ENCODE measurements at places on chromosomes 2 and 18.

DNA sequence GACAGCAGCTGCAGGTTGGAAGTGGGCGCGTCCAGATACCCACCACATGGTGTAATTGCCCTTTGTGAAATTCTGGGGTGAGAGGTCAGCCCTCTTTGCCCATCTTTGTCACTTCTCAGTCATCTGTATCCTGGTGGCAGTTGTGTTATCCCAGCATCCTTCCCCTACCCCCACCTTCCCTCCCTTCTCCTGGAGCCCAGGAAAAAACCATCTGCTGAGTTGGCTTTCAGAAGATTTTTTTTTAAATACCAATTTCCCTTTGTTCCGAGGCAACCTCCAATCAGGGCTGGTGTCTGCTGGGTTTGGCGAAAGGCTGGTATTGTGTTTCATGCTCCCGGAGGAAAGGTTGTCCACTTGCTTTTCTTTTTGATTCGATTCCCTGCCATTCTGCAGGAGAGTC lies 35.2 kb downstream of the SETBP1 start:
- no peak for DNase-seq

- DNase-seq = no peak
These were observed 1.1 kb downstream of the PTH2R start for GRCh38 chr2:208407667-208408066.

DNA sequence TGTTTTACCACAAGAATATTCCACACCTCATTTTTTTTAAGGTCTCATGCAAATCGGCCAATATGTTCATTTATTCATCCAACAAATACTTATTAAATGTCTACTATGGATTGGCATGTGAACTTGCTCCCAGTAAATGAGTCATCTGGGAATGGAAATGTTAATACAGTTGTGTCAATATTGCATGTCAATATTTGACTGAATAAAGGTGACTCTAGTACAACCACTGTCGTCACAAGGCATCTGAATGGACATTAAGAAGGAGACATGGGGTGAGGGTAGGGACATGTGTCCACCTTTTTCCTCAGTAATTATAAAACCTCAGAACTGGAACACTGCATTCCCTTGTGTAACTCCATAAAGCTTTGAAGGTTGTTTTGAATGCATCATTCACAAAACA lies 365.4 kb downstream of the ADCYAP1 start:
- DNase-seq = no peak

- DNase-seq = no peak
These were observed 562.5 kb downstream of the PARD3B start for GRCh38 chr2:205107810-205108209.

GRCh38 chr2:223586261-223586660 lies 15.9 kb downstream of the SCG2 start:
- no peak for DNase-seq

- DNase-seq = no peak
These were observed 79.6 kb downstream of the ADD2 start for GRCh38 chr2:70688427-70688826.

DNA sequence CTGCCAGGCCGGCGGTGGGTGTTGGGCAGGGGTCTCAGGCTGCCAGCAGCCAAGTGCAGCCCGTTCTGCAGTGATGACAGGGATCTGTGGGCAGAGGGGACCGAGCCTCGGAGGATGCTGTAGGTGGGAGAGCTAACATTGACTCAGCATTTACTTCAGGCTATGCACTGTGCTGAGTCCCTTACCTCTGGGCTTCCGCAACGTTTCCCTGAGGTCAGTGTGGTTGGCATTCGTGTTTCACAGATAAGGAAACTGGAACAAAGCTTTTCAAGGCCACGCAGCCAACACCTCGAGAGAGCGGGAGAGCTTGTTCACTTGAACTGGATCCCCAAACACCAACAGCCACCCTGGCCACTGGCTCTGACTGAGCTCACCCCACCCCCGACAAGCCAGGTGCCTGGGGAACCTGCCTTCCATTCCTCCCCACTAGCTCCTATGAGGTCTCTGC lies 839 bp upstream of the GPR148 start:
- DNase-seq = no peak

- no peak for DNase-seq
These were observed 479.1 kb upstream of the FANCL start for GRCh38 chr2:58720033-58720769.

- no peak for DNase-seq
These were observed 6.9 kb downstream of the CD28 start for GRCh38 chr2:203713381-203713780.

- DNase-seq = no peak
These were observed 69.1 kb upstream of the PROKR1 start for GRCh38 chr2:68574202-68574791.

DNA sequence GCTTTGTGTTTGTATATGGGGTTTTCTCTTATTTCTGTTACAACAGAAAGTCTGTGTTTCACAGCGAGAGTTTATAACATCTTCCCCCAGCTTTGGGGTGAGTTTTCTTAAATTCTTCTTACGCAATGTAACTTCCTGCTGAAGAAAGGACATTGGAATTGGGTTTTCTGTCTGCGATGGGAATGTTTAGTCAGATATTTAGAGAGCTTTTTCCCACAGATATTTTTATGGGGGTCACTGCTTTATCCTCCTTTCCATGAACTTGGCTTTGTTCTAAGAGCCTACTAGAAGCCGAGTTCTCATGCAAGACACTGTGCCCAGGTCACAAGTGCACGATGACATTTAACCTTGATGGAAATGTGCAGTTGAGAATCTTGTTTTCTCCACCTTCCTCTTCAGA lies 22.1 kb downstream of the B3GNT2 start:
- DNase-seq = no peak

GRCh38 chr2:43344868-43345373 lies 118.5 kb upstream of the ZFP36L2 start:
- DNase-seq = no peak

DNA sequence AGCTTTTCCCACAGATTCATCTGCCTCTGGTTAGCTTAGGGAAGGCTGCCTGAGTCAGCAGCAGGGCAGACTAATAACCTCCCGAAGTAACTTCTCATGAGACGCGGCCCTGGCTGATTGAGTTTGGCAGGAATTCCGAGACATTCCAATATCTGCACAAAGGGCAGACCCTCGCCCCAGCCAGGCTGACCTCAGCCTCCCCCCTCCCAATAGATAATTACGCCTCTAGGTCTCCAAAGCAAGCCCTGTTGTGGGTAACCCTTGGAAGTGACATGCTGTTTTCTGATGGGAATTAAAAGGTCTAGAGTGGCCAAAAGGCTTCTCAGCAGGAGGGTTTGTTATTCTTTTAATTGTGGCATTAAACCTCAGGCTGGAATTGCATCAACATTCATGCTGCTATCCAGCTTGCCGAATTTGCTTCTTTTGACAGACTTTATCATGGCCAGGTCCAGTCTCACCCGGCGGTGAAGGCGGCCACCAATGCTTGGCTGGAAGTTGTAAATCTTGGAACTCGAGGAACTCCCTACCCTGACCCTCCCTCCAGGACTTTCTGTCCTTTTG lies 98.0 kb upstream of the SLC14A2 start:
- peak; percentile 94 for DNase-seq

- DNase-seq = no peak
These were observed 214.1 kb downstream of the AGPS start for GRCh38 chr2:177606636-177607035.

DNA sequence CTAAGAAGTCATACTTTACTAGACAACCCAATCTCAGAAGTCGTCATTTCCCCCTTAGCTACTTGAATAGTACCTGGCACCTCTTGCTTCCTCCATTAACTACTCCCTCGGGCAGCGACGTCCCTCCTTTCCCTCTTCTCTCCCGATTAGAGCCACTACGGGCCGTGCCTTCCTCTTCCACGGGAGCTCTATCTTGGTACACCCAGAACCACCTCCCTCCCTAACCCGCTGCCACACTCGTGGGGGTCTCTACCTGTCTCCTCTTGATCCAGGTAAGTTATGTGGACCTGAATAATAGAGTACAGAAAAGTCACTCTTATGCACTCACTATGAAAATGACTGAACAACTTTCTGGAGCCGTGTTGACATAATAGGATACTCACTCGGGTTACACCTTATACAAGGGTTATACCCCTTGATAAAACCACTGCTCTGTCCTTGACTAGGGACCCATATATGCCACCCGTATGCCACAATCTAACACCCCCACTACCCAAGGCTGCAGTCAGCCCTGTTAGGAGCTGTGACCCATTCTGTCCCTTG lies 595 bp upstream of the HDHD2 start:
- DNase-seq = peak; percentile 76

- peak; percentile 72 for DNase-seq
These were observed 5.5 kb downstream of the IHH start for GRCh38 chr2:219054956-219055903.

- DNase-seq = no peak
These were observed 160.2 kb downstream of the FHOD3 start for GRCh38 chr18:36457683-36458082.

DNA sequence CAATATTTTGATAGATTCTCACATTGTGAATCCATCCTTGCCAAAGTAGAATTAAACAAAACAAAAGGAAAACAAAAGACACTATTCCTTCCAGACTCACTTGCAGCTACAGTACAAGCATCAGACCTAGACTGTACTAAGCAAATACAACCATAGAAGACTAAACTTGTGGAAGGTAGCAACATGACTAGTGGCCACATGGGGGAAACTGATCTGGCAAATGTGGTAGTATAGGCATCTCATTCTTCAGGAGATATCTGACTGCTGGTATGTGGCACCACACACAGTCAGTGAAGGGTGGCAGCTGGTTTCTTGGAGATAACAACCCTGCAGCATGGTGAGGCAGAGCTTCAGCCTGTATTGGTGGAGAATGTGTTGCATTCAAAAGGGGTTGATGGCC lies 81.0 kb upstream of the ACVR2A start:
- DNase-seq = no peak

- DNase-seq = no peak
These were observed 60.4 kb upstream of the IL1R2 start for GRCh38 chr2:101931402-101931801.

- no peak for DNase-seq
These were observed 805 bp downstream of the SNORC start for GRCh38 chr2:232870766-232871371.

- DNase-seq = no peak
These were observed 2.8 kb upstream of the DIPK1C start for GRCh38 chr18:74459889-74460288.

DNA sequence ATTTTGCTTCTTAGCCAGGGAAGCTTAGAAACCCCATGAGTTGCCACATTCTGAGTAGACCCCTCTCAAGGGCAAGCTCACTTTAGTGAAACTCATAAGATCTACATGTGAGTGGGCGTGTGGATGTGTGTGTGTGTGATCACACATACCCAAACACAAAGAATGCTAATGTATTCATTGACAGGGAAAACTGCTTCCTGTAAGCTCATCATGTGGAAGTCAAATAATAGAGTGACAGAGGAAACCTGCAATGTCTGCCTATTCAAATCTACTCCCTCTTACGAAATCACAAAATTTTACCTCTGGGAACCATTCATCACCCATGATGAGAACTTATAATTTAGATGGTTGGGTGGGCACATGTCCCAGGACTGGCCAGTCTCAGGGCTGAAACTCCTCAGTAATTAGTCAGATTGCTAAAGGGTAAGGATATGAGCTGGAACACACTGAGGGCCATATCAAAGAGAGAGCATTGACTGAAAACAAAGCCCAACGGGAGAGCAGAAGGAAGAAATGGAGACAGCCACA lies 94.5 kb upstream of the CCDC150 start:
- DNase-seq = no peak

DNA sequence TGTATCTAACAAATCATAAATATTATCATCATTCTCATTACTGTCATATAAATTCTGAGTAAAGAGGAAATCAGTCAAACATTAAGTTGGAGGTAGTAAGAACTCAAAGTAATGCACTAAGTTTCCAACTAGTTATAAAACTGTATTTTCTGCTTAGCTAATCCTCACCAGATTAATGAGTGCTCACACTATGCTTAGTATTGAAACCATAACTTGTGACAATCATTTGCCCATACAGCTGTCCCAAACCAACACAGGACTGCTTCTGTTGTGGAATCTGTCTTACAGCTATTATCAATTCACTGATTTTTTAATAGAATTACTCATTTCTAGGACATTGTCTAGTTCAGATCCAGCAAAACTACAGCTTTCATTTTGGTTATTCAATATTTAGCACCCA lies 41.5 kb upstream of the TANK start:
- no peak for DNase-seq

- peak; percentile 85 for DNase-seq
These were observed at the start of gene TGFBRAP1 for GRCh38 chr2:105329561-105330495. TGFBRAP1 (minus strand) TSS chr2:105329735; CDS start chr2:105308301, 21,434 bp downstream.

All from posterior vena cava (tissue), 2 donors.